Activated T-cell treated with anti-CD3 and anti-CD28 coated beads for 48 hours (primary cell): ENCODE measurements at places on chromosomes 16 and 17.

DNA sequence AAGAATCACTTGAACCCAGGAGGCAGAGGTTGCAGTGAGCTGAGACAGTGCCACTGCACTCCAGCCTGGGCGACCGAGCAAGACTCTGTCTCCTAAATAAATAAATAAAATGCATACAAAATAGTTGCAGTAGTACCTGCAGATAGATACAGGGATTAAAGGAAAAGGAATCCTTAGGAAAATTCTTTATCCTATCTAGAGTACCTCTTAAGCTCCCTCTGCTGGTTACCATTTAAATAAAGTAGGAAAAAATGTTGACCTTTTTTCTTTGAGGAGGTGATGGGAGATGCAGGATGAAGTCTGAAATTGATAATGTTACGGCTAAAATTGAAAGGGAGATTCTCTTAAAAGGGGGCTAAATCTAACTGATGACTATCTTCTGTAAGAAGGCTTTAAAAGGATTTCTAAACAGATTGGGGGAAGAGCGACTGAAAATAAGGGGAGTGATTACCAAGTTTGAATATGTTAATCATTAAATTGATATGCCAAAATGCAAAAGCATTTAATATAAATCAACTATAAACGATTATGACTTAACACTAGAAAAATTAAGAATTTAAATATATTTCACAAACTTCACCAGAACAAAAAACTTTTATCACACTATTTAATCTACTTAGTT lies 29.4 kb downstream of the C16orf87 start:
- no peak for DNase-seq

GRCh38 chr16:53817117-53817755 lies 113.3 kb downstream of the FTO start:
- no peak for DNase-seq

- DNase-seq, result no peak
Observed at GRCh38 chr17:81418710-81419318, 23.6 kb downstream of the BAHCC1 start.

GRCh38 chr16:89368604-89369249 lies 121.6 kb downstream of the ANKRD11 start:
- no peak for DNase-seq

DNA sequence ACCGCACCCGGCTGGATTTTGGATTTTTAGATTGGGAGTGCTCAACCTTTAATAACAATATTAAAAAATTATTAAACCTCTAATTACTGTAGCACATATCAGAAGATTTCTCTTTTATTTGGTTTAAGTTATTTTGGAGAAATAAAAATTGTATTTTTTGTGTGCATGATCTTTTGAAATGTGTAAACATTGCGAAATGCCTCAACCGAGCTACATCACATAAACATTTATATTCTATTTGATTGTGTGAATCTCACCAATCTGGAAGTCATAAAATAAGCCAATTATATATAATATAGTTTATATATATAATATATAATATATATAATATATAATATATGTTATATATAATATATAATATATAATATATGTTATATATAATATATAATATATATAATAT lies 696.2 kb upstream of the RBFOX1 start:
- DNase-seq, result no peak

DNA sequence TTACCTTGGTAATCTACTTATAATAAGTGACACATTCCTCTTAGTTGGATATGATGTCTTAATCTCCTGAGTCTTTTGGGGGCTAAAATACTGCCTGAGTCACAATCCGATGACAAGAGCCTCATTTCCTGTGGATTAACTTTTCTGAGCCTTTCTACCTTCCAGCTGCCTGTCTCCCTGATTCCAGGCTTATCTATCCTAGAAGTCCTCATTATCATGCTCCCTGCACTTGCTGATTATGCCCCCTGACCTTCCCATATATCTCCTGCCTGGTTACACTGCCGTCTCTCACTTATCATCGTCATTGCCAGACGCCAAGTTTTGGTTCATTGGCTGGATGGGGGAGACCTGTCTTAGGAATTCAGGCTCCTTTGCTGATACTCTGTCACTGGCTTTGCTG lies 727.4 kb upstream of the CA10 start:
- no peak for DNase-seq
